ENCODE measurements at places on chromosomes 2 and 18.

GRCh38 chr18:27887711-27888495 is 289.0 kb downstream of the CDH2 start:
- no peak for DNase-seq

GRCh38 chr2:176072292-176072669 is 11.5 kb downstream of the EVX2 start:
- DNase-seq = no peak

GRCh38 chr2:11658208-11659114 is 11.5 kb downstream of the NTSR2 start:
- DNase-seq = no peak

DNA sequence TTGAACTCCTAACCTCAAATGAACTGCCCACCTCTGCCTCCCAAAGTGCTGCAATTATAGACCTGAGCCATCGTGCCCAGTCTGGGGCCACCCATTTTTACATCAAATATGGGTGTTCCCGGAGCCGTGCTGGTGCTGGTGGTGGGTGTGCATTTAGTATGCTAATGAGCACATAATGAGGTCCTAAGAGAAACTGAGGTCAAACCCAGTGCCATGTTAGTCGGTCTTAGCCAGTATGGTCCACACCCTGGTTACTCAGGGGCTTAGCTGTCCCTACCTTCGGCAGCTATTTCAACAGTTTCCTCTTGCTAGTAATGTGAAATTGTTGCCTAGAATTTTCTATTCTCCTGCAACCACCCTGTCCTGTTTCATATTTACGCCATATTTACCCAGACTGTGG is 38.4 kb upstream of the FZD5 start:
- no peak for DNase-seq

GRCh38 chr2:6828299-6828584 is 37.5 kb downstream of the CMPK2 start:
- DNase-seq = no peak

GRCh38 chr2:206083602-206084438 is 2.2 kb downstream of the INO80D start:
- peak; percentile 46 for DNase-seq
